A549 treated with RU486 at 1 μM for 4 hours (cell line): ENCODE measurements at places on chromosomes 2 and 18. TPM values are rescaled to one million over a fixed set of nuclear protein-coding genes. Genes with fewer than 3 reads are reported as not detected.

The PTPRM gene
- total RNA-seq, result 25.4 to 32.4 TPM (median 28.9 TPM) in 5 replicates

The APCDD1 gene
- total RNA-seq, result not detected in 5 replicates

The RMDN2 gene
- 2.4 to 6.3 TPM (median 5.0 TPM) in 5 replicates for total RNA-seq

The REEP1 gene
- total RNA-seq, result 0.55 to 0.62 TPM (median 0.61 TPM) in 5 replicates

The LRRTM4 gene
- total RNA-seq, result not detected in 5 replicates

The CCDC68 gene
- total RNA-seq, result 0.92 to 3.9 TPM (median 3.4 TPM) in 5 replicates

The WNT10A gene
- total RNA-seq, result 0.07 to 0.31 TPM in 2 of 5 replicates, not detected in the others

The CKAP2L gene
- total RNA-seq, result 8.6 to 19.4 TPM (median 14.2 TPM) in 5 replicates

The SOX11 gene
- not detected in 5 replicates for total RNA-seq

The RFX8 gene
- total RNA-seq, result not detected in 5 replicates

The DSG2 gene
- 29.9 to 63.9 TPM (median 58.5 TPM) in 5 replicates for total RNA-seq

The EFEMP1 gene
- 31.1 to 51.4 TPM (median 40.9 TPM) in 5 replicates for total RNA-seq

The IL18R1 gene
- 0.48 to 1.3 TPM (median 1.1 TPM) in 5 replicates for total RNA-seq

The SCYGR4 gene
- not detected in 5 replicates for total RNA-seq

The SERPINB5 gene
- 0.05 to 0.11 TPM (median 0.07 TPM) in 3 of 5 replicates, not detected in the others for total RNA-seq

The ASXL3 gene
- not detected in 5 replicates for total RNA-seq

The ITGA4 gene
- total RNA-seq, result 1.4 to 2.2 TPM (median 2.1 TPM) in 5 replicates

The HSPE1 gene
- total RNA-seq, result 453 to 975 TPM (median 543 TPM) in 5 replicates

The DPY30 gene
- total RNA-seq, result 86.8 to 122 TPM (median 115 TPM) in 5 replicates

The PSMA8 gene
- total RNA-seq, result not detected in 5 replicates

The DPYSL5 gene
- total RNA-seq, result 3.2 to 8.0 TPM (median 4.0 TPM) in 5 replicates

The SP9 gene
- total RNA-seq, result 1.9 to 3.7 TPM (median 3.4 TPM) in 5 replicates

The RNF125 gene
- total RNA-seq, result 0.23 to 0.59 TPM (median 0.26 TPM) in 5 replicates

The ASIC4 gene
- total RNA-seq, result 0.05 to 0.07 TPM in 2 of 5 replicates, not detected in the others

The MARS2 gene
- 10.6 to 12.6 TPM (median 11.4 TPM) in 5 replicates for total RNA-seq

The PHLPP1 gene
- 5.6 to 8.4 TPM (median 7.5 TPM) in 5 replicates for total RNA-seq

The FBXO41 gene
- 4.3 to 6.0 TPM (median 5.3 TPM) in 5 replicates for total RNA-seq

The CYRIA gene
- 0.06 to 0.18 TPM (median 0.10 TPM) in 5 replicates for total RNA-seq

The LIMS2 gene
- total RNA-seq, result 4.1 to 7.8 TPM (median 5.2 TPM) in 5 replicates

The EML6 gene
- 0.92 to 1.4 TPM (median 1.0 TPM) in 5 replicates for total RNA-seq

The MBP gene
- total RNA-seq, result 21.6 to 27.5 TPM (median 24.5 TPM) in 5 replicates

The GREB1 gene
- 1.8 to 3.7 TPM (median 3.0 TPM) in 5 replicates for total RNA-seq

The ZSWIM2 gene
- not detected in 5 replicates for total RNA-seq

The SPDYA gene
- total RNA-seq, result 0.14 to 0.25 TPM in 2 of 5 replicates, not detected in the others

The IDH1 gene
- 64.8 to 89.4 TPM (median 81.4 TPM) in 5 replicates for total RNA-seq

The VIT gene
- total RNA-seq, result not detected in 5 replicates
